ENCODE measurements at places on chromosomes 1 and 21.
A peak's percentile ranks its signal among the peaks of the same experiment; 100 is the strongest.

DNA sequence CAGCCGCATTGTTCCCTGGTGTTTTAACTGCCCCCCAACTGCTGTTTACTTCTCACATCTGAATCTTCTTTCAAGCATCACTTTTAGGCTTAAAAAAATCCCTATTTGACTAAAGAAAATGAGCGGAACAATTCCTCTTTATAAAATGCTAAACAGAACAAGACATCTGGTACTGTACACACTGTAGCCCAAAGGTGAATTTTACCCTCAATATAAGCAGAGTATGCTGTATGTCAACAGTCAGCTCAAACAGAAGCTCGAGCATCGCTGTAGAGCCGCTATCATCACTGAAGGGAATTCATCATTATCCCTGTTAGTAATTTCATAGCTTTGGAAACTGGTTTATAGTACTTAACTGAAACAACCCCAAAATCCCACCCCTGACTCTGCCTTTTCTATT, 85.3 kb downstream of the LRRC8D start:
- no peak for DNase-seq

DNA sequence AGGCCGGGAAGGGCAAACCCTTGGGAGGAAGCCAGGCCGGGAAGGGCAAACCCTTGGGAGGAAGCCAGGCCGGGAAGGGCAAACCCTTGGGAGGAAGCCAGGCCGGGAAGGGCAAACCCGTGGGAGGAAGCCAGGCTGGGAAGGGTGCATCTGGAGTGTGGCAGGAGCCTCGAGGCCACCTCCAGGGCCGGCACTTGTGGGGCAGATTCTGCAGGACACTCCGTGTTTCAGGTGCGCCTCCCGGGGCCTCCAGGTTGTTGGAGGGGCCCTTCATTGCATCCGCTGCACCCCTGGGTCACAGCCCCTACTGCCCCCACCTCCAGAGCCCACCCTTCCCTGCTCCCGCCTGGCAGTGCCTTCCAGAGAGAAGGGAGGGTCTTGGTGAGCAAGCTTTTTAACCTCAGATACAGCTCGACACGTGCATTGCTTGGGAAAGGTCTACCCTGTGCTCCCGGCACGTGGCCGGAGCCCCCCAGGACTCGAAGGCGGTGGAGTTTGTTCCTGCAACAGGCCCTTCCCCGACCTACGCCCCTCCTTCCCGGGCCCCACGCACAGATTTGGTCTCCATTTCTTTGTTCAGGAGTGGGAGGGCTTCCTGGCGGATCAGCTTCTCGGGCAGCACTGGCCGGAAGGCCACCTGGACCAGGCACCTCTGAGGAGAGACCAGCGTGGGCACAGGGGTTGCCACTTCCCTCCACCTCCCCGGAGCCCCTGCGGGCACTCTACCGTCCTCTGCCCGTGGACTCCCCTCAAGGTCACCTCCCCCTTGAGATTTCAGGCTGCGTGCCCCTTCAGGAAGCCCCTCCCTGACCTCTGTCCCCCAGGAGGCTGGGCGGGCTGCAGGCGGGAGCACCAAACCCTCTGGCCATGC, 9.4 kb upstream of the TMEM52 start:
- no peak for DNase-seq

GRCh38 chr1:156582388-156583017, 3.0 kb downstream of the TTC24 start:
- DNase-seq: peak; percentile 74

DNA sequence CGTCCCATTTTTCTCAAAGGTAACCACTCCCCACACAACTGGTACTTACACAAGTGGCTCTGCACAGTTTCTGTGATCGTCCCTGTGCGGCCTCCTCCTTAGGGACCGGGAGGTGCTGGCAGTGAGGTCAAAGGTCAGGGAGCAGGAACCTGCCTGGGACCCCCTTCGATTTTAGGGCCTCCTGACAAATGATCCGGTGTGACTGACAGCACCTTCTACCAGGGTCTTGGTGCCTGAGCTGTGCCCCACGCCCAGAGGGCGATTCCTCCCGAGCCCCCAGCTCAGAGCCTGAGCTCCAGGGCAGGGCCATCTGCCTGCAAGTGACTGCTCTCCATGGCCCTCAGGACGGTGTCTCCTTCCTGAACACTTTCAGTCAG, 11.8 kb upstream of the TMEM240 start:
- DNase-seq: no peak

DNA sequence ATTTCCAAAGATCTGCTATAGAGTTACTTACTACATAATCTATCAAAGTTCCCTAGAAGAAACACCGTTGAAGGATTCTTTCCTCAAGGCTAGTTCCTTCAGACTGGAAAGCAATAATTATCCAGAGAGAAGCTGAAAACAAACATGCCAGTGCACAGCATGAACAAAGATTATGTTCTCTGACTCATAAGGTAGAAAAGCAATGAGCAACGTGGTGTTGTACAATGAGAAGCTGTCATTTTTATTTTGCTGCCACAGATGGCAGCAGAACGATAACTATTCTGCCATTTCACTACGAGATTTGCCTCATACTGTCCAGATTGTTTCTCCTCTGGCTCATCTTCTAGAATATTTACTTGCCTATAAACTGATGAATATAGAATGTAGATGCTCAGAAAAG, 10.7 kb downstream of the EXTL2 start:
- no peak for DNase-seq

GRCh38 chr21:38325731-38326420, 69.1 kb downstream of the KCNJ15 start:
- no peak for DNase-seq

DNA sequence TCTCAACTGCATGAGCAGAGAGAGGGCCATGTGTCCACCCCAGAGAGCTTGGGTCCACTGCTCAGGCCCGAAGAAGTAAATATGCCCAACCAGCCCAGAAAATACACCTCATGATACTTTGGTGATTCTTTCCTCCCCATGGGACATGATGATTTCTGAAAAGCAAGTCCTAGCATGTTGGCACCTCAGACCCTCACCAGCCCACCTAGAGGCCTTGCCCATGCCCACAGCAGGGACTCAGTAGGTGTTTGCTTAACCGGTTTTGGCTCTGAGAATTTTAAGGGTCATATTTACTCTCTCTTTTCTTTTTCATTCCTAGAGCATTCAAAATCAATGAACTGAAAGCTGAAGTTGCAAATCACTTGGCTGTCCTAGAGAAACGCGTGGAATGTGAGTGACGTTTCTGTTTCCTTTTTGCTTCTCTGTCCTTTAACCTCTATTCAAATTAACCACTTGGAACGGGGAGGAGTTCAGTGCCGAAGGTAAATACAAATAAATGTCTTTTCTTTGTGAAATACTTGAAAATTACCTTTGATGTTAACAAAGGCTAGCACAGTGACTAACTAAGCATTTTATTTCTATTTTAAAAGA, 79.7 kb downstream of the PDE9A start:
- DNase-seq: no peak

DNA sequence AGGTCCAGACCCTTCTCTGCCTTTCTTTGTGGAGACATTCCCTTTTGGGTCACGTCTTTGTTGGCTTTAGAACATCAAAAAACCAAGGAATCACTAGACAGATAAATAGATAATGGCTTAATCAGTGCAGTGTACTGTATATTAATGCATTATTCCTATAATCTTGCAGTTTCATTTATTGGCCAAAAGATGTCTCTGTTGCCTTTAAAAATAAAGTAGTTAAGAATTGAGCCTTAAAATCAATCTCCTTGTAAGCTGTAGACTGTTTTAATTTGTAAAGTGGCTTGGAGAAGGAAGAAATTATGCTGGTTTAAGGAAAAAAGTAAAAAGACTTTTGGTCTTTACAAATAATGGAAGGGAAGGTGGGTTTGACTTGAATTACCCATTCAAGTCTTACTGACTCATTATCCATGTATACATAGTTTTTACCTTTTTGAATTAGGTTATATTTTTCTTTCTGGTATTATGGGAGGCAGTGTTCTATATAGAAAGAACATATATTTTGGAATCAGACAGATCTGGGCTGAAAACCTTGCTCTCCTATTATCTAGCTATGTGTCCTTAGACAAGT, 84.6 kb downstream of the VPS13D start:
- peak; percentile 23 for DNase-seq

DNA sequence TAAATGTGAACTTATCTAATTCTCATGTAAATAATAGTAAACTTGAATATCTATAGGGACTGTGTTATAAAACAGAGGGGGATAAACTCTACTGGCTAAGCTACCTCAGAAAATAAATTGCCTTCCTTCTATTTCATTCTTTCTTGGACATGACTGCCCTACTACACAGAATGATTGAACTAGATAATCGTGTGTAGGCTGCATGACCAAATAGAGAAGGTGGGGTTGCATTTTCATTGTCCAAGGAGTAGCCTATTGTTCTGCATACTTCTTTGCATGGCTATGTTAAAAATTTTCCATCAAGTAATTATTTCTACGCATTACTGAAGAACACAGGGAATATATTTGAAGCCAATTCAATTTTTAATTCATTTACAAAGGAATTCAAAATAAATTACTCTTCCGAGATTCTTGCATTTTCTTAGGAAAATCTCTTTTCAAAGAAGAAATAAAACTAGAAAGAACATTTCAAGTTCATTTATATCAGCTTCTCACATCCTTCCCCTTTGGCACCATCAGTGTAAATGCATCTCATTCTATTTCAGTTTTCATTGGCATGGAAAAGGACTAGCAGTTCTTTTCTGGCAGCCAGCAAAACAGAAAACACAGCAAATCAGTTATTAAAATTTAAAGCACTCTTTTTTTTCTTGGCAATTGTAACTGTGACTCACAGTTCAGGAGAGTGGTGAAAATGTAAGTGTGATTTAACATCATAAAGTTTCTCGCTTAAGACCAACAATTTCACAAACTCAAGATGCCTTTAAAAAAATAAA, 714.7 kb downstream of the NCAM2 start:
- no peak for DNase-seq

DNA sequence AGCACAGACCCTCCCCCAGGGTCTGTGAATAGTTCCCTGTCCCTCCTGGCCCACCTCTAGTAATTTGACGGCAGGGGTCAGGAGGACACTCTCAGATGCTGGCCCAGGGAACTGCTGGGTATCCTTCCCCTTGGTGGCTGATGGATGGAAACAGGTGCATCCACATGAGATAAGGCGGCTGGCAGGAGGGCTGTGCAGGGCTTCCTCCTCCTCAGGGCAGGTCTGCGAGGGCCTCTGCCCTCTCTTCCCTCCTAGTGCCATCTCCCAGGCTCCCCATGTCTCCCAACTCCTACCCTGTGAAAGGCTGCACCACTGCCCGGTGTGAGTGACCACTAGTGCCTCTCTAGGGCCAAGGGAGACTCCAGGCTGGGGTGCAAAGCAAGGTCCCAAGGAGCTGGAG, 123.9 kb downstream of the GLIS1 start:
- no peak for DNase-seq

DNA sequence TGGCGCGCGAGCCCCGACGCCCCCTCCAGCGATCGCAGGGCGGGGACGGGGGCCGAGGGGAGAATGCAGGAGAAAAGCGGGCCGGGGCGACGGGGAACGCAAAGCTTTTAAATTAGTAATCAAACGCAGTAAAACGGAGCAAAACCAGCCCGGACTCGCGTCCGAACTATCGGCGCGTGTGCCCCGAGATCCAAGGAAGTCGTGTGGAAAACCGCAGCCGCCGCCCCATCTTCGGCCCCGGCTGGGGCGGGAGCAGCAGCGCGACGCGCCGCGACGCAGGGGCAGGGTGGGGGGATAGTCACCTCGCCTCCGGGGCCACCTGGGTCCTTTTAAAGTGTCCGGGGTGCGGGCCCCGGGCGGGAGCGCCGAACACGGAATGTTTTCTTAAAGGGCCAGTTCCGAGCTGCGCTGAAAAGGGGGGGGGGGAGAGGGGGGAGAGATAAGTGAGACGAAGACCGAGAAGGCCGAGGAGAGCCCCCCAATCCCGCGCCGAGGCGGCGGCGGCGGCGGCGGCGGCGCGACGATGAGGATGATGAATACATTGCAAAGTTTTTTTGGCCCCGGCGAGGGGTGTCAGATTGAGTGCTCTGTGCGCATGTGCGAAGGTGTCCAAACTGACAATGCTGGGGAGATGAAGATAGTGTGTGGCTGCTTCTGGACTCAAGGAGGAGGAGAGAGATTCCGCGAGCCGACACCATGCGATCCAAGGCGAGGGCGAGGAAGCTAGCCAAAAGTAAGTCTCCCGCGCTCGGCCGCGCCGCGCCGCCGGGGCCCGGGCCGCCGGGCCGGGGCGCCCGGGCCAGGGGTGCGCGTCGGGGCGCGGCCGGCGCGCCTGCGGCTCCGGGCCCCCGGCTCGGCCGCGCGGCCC, at the start of gene PRDM16:
PRDM16 (plus strand) TSS at position 640 of the 868 bp plus-strand sequence; CDS start at position 697, 57 bp downstream.
- DNase-seq: no peak

GRCh38 chr1:1137256-1138045, 21.6 kb upstream of the C1orf159 start:
- DNase-seq: peak; percentile 48

GRCh38 chr1:54282101-54282847, 82.3 kb downstream of the MRPL37 start:
- no peak for DNase-seq
